NCI-H2081 (cell line): ENCODE measurements at places on chromosomes 7 and 10.

- no peak for DNase-seq
Observed at GRCh38 chr7:107932805-107933204, 41.8 kb downstream of the DLD start.

- no peak for DNase-seq
Observed at GRCh38 chr7:46115410-46115809, 194.3 kb upstream of the IGFBP3 start.

DNA sequence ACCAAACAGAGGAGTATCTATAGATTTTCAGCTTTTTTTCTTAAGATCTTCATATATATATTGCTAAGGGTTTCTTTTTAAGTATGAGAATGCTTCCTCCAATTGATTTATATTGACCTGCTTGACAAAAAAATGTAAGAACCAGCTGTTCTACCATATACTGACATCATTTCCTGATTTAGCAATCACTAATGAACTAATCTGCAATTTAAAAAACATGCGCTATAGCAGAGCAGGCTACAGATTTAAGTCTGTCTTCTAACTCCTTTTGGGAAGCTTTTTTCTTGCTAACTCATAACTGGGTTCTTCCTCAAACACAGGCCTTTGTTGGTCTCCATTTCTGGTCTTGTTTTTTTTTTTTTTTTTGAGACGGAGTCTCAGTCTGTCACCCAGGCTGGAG is 33.2 kb downstream of the ABCC2 start:
- no peak for DNase-seq

DNA sequence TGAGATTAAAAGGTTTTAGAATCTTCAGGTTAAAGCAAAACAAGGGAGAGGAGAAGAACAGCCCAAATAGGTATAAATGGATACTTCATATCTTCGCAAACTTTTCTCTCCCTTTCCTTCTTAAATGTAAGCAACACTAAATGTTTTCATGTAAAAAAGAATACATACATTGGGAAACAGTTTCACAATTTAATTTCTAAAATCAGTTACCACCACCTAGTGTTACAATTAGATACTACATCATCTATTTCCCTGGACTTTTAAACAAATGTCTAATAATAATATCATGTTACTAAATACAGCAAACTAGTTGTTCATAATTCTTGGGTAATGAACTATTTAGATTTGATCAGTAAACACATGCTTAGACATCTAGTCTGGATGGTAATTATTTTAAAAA is 35.8 kb downstream of the MINDY3 start:
- DNase-seq: no peak

DNA sequence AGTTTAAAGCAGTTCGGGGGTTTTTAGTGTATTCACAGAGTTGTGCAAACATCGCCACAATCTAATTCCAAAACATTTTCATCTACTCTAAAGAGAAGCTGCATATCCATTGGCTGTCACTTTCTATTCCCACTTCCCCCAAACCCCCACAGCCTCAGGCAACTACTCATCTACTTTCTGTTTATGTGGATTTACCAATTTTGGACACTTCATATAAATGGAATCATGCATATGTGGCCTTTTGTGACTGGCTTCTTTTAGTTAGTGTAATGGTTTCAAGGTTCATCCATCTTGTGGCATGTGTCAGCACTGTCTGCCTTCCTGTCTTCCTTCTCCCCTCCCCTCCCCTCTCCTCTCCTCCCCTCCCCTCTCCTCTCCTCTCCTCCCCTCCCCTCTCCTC is 78.5 kb upstream of the FZD1 start:
- no peak for DNase-seq

DNA sequence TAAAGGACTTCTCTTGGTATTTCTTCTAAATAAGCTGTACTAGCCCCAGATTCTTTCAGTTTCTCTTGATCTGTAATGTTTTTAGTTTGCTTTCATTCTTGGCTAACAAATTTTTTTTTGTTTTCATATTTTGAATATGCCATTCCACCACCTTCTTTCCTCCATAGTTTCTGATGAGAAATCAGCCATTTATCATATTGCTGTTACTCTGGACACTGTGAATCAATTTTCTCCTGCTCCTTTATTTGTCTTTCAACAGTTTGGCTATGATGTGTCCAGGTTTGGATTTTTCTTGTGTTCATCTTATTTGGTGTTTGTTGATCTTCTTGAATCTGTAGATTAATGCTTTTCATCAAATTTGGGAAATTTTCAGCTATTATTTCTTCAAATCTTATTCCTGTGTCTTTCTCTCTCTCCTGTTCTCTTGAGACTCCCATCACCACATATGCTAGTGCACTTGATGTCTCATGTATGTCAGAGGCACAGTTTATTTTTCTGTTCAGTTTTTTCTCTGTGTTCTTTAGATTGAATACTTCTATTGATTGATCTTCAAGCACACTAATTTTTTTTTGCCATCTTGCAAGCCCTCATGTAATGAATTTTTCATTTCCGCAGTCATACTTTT is 15.0 kb downstream of the ELFN1 start:
- no peak for DNase-seq

DNA sequence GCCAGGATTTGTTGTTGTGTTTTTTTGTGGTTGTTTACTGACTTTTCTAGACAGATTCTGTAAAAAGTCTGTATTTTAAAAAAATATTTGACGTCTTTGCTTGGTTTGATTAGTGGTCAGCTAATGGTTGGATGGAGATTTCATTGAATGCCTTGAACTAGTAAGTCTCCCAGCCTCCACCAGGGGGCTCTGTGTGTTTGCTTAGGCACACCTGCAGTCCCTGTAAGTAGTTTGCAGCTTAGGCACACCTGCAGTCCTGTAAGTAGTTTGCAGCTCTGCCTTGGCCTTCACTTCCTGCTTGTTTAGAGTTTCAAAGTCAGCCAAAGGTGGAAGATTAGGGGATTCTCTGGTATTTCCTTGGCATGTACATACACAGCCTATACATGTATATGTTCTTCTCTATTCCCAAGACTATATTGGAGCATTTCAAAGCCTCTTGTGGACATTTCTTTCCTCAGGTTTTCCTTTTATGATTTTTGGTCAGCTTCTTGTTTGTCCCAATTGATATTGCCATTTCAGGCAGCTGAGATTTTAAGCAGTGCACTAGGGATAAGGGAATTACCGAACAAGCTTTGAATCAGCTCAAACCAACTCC is 101.6 kb downstream of the CCSER2 start:
- DNase-seq: peak; percentile 53

DNA sequence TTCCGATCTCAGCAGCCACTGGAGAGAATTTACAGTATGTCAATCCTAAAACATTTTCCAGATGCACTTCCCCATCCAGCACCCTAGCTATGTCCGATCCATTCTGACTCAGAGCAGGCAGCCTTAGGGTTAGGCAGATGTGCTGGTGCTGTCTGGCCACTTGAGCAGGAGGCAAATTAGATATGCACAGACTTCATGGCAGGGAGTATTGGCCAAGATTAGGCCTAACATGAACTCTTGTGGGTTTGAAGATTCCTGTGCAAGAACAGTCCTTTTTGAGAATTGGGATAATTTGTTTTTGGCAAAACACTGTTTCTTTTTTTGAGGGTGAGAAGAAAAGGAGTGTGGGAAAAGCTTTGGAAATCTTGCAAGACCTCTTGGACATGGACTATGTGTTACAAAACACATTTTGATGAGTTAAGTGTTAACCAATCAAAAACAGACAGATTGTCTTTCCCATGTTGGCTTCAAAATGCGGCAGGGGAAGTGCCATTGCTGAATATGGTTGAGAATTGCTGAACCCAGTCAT is 218.6 kb upstream of the INHBA start:
- no peak for DNase-seq

GRCh38 chr7:145339319-145339718 is 503.5 kb upstream of the TPK1 start:
- peak; percentile 5 for DNase-seq

DNA sequence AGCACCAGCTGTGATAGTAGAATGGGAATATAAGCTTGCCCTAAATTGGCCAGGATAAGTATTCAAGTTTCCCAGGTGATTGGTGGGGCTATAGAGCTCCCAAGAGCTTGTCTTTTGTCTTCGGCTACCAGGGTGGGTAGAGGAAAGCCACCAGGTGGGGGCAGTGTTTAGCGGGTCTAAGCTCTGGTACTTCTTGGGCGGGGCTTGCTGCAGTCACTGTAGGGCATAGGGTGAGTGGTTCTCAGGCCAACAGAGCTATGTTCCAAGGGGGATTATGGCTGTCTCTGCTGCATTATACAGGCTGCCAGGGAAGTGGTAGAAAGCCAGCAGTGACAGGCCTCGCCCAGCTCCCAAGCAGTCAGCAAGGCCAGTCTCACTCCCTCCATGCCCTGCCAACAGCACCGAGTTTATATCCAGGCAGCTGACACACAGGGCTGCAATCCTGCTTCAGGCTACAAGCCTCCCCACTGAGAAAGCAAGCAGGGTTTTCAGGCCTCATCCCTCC is 110.7 kb downstream of the ZNF467 start:
- DNase-seq: peak; percentile 51

DNA sequence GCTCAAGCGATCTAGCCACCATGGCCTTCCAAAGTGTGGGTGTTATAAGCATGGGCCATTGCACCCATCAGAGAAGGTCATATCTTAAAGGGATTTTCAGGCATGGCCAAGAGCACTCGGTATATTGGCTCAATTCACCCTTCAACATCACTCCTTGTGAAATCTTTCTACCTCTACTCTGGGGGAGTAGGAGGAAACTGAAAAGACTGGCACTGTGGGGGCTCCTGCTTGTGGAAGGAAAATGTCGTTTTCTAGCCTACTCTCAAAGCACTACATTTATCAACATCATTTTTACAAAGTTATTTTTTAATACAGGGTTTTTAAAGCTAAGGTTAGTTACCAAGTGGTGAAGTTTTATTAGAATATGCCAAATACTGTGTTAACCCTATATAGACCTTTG is 42.0 kb upstream of the CACNB2 start:
- no peak for DNase-seq

GRCh38 chr10:52446391-52446790 is 132.3 kb downstream of the DKK1 start:
- DNase-seq: no peak

DNA sequence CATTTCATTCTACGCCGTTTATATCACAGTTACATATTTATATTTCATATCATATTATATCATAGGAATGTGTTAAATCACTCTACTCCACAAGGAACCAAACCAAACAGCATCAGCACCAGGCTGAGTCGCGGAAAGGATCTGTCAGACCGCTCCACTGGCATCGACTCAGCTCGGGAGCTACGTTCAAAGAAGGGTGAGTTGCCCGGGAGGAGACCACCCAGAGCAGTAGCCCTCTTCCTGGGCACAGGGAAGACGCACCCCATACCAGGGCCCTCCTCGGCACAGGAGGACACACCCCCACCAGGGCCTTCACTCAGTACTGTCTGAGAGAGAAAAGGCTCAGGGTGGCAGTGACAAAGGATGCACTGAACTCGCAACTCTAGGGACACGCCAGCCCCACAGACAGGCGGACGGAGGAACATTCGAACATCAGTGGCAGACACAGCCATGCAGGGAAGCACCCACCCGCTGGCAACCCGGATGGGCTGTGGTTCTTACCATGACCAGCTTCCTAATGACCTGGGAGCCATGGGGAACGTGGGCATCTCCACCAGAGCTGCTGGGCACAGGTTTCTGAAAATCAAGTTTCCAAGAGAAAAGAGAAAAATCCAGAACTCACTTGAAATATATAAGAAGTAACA is 28.7 kb downstream of the PITRM1 start:
- no peak for DNase-seq

DNA sequence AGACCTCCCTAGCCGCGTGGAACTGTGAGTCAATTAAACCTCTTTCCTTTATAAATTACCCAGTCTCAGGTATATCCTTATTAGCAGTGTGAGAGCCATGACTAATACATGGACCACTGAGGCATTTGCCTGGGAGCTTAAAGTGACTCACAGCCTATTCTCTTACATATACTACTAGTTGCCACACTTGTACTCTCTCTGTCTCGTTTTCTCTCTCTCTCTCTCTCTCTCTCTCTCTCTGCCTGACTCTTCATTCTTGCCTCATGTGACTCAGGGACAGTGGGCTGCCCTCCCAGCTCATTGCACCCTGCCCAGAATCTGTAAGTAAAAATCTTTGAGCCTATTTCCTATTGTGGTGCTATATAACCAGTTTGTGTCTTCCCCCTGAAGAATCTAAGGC is 238.5 kb upstream of the MAGI2 start:
- no peak for DNase-seq

- DNase-seq: no peak
Observed at GRCh38 chr10:33661580-33662336, 327.3 kb upstream of the NRP1 start.

- no peak for DNase-seq
Observed at GRCh38 chr7:132400561-132401142, 175.6 kb downstream of the PLXNA4 start.

DNA sequence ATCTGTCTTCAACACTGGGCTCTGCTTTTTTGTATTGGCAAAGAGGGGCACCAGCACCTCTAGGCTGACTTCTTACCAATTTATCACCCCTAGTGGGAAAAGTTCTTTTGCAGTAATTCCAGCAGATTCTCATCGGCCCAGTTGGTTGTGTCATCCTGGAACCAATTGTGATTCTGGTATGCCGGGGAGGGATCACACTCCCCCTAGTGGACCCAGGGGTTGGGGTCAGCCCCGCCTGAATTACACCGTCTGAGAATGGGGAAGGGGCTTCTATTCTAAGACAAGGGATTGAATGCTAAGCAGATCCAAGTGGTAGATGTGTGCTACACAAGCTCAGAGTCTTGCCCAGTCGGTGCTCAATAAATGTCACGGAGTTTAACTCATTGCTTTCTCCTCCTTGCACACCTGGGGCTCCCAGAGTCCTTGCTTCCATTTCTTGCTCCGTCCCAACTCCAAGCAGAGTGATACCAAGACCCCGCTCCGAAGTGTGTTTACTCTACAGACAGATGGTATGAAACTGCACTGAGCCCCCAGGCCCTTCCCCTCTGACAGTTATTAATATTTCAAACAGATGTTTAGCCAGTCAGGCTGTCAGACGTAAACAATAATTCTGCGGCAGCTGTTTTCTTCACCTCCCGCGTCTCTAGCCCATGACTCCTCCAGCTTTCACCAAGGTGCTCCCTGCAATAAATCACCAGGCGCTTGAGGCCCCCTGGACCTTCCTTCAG is 71.9 kb downstream of the C10orf105 start:
- DNase-seq: no peak

- no peak for DNase-seq
Observed at GRCh38 chr10:100688201-100688600, 57.2 kb upstream of the PAX2 start.

DNA sequence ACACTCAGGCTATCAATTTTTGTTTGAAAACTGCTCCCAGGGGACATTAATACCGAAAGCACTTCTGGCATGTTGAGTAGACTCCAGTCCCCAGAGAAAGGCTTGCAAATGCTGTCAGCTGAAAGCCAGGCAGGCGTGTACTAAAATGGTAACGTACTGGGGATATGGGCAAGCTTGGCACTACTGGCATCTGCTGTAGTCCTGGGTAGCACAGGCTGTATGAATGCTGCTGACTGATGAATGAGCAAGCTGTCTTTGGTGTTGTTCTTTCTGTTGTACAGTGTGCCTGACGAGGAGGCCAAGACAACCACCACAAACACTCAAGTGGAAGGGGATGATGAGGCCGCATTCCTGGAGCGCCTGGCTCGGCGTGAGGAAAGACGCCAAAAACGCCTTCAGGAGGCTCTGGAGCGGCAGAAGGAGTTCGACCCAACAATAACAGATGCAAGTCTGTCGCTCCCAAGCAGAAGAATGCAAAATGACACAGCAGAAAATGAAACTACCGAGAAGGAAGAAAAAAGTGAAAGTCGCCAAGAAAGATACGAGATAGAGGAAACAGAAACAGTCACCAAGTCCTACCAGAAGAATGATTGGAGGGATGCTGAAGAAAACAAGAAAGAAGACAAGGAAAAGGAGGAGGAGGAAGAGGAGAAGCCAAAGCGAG is 53.5 kb upstream of the AGBL3 start:
- no peak for DNase-seq
